Colonic mucosa (tissue), 4 donors: ENCODE measurements at places on chromosomes 7 and 10. TPM values are rescaled to one million over a fixed set of nuclear protein-coding genes. Genes with fewer than 3 reads are reported as not detected.

GRCh38 chr7:157544980-157545680, 208.3 kb downstream of the DNAJB6 start:
- no peak for DNase-seq

GRCh38 chr7:134813663-134814396, 34.4 kb downstream of the CALD1 start:
- no peak for DNase-seq

- DNase-seq: no peak
Measured at GRCh38 chr10:90777621-90778020, 80.2 kb downstream of the HTR7 start.

DNA sequence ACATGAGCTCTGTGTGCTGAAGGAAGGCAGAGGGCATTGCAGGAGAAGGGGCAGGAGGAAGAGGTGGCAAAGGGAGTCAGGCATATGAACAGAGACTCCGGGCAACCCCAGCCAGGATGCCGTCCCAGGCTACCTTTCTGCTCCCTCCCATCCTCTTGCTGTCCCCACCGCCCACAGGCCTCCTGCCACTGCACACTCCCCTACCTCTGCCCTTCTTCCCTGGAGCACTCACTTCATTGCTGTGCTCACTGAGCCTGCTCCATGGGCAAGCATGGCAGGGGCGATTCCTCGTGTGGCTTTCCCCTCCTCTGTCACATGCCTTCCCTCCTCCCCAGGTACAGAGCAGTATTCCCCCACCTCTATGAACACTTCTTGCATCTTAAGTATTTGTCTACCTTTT, 93.4 kb downstream of the FANK1 start:
- no peak for DNase-seq

GRCh38 chr7:65430344-65431186, 56.9 kb downstream of the ZNF92 start:
- DNase-seq: no peak

- DNase-seq: no peak
Measured at GRCh38 chr7:69173341-69173740, 424.9 kb upstream of the AUTS2 start.

- DNase-seq: peak; percentile 4
Measured at GRCh38 chr10:85603151-85603940, 763.2 kb downstream of the GRID1 start.

DNA sequence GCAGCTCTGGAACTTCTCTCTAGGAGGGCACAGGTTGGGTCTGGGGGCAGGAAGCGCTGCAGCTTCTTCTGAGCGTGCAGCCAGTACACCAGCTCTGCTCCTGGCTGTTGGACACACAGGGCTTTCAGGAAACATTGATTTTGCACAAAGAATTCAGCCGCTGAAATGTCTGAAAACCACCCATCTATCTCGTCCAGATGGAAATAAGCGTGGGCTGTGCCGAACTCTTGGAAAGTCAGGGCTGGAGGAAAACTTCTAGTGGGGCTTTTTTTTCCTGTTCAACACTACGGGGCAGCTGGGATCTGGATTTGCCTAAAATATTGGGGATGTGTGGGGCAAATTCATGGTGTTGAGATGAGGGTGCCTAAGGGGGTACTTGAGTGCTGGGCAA, 31.2 kb downstream of the PALD1 start:
- no peak for DNase-seq

DNA sequence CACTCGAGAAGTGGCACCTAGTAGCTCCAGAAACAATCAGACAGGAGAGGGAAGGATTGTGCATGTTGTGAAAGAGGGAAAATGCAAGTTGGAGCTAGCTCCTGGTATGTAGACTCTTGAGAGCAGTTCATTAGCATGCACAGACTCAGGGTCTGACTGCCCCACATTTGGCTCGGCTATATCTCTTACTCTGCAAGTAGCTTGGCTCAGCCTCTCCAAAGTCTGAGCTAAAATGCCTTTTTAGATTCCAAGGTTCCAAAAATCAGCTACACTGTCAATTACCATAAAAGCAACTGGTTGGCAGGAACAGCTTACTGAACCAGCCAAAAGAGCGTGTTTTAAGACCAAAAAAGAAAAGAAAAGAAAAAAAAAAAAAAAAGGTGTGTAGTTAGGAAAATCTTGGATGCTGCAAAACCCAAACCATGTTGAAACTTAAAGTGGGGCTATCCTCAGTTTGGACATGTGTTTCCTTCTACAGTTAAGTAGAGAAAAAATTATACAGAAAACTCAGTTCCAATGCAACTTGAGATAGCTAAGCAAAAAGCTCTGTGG, 65.5 kb downstream of the MKX start:
- DNase-seq: no peak

DNA sequence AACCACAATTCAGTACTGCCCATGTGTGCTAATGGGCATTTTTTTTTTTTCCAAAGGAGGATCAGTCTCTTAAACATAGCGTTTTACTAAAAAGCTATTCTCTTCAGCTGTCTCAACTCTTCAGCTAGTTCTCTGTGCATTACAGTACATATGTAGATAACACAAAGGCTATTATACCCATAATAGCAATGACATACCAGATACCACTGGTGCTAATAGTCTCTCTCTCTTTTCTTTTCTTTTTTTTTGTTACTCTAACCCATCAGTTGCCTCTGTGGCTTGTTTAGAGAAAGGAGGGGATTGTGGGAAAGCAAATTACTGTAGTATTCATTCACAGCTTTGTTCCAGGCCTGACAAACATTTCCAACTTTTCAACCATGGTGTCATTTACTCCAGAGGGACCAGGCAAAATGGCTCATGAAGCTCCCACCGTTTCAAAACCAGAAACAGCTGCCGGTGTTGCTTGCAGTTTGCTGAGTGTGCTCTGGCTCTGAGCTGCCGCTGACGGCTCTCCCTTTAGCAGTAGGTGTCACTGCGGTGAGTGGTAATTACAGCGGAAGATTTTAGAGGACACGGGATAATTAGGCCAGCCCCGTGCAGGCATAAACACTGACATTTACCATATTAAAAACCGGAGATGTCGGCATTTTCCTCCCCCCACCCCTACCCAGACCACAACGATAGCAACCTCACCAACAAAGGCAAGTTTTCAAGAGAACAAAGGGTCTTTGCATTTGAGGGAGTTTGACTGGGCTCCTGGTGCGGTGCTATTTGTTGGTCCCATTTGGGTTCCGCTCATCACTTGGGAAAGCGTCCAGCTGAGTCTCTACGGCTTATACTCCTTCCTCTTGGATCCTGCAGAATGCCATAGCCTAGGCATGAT, 1005.5 kb downstream of the KCNMA1 start:
- no peak for DNase-seq

- peak; percentile 85 for DNase-seq
Measured at GRCh38 chr10:34655286-34656170, 159.6 kb downstream of the PARD3 start.

DNA sequence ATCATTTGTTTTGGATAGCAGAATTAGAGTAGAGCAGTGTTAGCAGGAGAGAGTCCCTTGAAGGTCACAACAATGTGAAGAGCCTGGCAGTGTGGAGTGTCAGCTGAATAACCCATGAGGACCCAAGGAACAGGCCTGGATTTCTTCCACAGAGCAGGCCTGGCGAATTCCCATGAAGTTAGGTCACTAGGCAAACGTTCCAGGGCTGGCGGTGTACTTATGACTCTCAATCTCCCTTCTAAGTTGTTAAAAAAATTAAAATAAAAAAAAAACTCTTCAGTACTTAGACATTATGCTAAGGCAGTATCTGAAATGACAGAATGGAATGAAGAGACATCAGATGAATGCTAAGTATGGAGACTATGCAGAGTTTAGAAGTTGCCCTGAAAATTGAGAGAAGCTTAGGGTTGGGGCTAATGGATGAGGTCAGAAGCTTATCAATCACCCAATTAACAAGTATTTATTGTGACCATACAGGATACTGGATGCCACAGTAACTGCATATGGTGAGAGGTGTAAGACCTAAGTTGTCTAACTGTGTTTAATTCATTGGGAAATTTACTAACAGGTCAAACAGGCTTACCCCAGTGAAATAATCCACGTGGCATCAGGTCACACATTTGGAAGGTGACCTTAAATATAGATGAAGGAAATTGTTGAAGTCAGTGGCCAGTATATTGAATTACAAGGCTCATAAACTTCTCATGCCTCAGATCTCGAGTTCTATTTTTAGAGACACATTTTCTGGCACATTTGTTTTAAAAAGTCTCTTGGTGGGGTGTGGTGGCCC, 126.2 kb upstream of the NRP1 start:
- peak; percentile 21 for DNase-seq

LYZL2 gene
- total RNA-seq: not detected

RARRES2 gene
- 86.7 TPM for total RNA-seq

TACC2 gene
- total RNA-seq: 93.2 TPM

CPEB3 gene
- 4.4 TPM for total RNA-seq

EGFR gene
- total RNA-seq: 63.4 TPM
